ENCODE measurements at places on chromosomes 2 and 18.
A peak's percentile ranks its signal among the peaks of the same experiment; 100 is the strongest.

GRCh38 chr2:31950946-31951562 is 59.8 kb downstream of the MEMO1 start:
- DNase-seq = no peak

DNA sequence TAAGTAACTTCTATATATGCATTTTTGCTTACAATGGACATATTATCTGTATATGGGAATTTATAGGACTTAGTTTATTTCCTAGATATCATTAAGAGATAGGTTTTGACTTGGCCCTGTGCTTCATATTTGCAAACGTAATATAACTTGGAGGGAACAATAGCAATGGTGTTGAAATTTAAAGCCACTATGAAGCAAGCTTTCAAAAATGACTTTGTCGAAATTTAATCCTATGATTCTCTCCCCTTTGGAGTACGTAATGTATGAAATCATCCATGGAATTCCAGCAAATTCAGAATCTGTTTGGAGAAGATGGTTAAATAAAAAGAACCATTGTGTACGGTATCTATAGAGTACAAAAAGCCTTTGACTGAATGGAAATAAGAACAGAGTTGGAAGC is 486.3 kb downstream of the ARHGAP15 start:
- DNase-seq = no peak

DNA sequence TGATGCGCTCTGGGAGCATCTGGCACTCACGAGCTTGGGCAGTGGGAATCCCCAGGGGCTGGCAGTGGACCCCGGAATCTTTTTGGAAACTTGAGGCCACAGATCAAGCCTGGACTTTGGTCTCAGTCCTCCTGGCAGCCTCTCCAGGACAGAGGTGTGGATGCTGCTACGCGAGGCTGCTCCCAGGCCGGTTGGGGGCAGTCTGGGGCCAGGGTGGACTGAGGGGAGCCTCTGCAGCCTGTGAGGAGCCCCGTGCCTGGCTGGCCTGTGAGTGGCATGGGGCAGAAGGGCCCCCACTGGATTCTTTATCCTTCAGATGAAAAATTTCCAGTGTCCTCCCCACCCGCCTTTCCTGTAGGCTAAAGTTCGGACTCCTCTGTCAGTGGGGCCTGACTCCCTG is 12.7 kb upstream of the DES start:
- no peak for DNase-seq

- no peak for DNase-seq
Observed at GRCh38 chr2:3243804-3244203, 133.8 kb downstream of the EIPR1 start.

DNA sequence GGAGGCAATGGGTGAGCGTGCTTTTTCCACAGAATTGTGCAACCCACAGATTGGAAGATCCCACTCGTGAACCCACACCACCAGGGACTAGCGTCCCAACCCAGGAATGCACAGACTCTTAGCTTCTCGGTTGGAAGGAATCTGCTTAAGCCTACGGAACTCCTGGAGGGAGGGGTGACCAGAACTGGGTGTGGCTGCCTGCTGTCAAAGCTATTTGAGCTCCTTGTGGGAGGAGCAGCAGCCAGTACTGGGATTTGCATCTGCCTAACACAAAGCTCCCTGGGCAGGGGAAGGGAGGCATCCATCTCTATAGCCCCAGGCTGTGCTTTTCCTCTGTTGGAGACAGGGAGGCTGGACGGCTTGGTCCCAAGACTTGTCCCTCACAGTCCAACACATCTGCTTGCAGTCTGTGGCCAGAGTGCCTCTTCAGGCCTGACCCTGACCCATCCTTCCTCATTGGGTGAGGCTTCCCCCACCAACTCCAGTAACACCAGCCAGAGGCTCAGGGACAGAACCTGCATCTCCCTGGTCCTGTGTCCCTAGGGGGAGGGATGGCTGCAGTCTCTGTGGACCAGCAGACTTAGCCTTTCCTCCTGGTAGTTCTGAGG is 27.9 kb downstream of the HNMT start:
- no peak for DNase-seq

DNA sequence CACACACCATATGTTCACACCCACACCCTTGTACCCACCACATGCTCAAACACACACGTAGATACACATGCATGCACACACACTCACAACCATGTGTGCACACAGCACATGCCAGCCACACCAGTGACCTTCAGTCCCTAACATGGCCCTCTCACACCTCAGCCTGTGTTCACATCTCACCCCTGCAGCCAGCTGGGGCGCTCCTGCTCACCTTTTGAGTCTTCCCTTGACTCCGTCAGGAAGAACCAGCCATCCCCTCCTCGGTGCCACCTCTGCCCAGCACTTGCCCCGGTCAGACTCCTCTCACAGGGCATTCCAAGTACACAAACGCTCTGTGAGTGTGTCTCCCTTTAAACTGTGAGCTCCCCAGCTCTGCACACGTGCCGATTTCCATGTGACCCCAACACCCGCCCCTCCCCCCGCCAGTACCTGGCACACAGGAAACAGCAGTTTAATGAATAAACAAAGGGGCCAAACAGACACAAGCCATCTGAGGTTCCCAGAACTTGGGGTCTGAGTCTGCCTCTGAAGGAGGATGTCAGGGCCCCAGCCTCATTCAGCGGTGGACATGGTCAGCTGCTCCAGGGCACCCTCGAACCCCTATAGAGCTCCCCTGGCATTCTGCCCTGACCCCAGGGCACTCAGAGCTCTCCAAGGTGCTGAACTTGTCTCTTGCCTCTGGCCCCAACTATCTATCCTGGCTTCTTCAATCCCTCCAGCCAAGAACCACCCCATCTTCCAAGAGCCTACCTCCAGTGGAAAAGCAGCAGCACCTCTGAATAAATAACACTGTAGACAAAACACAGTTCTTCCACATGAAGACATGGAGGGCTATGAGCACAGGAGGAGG is 252.9 kb downstream of the ATAD2B start:
- no peak for DNase-seq

GRCh38 chr2:217854684-217855420 is 147.9 kb downstream of the TNS1 start:
- DNase-seq = no peak

DNA sequence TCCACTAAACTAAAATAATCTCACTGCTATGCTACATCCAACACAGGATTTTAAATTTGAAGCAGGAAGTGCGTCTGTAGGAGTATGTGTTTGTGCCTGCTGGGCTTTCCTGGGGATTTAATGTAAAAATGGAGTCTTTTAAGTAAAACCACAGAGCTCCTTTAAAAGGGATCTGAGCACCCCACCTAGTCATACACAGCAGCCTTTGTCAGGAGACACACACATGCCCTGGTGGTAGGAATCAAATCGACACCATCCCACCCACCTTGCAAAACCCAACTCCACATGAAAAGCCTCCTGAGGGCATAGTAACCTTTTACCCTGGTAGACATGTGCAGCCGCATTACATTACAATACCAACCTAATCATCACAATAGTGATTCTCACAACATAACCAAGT is 29.1 kb downstream of the UXS1 start:
- DNase-seq = no peak

DNA sequence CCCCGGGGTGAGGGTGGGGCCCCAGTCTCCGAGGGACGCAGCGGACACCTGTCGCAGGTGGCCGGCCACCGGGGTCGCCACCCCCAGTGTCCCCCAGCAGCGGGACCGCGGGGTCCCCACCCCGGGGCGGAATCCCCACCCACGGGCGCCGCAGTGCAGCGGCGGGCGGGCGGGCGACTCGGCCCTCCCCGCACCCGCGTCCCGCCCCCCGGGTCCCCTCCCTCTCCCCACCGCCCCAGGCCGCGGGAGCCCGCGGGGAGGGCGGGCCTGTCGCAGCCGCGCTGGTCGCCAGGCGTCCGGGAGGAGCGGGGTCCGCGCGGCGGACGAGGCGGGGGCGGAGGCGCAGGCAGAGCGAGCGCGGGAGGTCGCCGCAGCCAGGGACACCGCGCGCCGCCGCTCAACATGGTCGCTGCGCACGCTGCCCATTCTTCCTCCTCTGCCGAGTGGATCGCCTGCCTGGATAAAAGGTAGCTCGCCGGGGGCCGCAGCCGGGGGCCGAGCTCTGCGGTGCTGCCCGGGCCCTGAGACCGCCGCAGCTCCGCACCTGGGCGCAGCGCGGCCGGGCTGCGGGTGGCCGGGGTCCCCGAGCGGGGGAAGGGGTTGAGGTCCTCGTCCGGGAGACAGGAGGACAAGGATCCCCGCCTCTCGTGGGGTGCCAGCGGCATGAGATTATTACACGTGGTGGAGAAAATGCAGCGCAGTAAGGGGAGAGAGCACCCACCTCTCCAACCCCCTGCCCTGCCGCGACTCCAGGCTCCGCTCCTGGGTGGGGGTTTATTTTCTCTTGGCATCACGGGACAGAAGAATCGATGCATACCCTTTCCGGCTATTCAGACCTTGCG is at the start of gene RAPGEF4:
Gene RAPGEF4, plus strand, starts transcription at position 264 of the 842 bp plus-strand sequence. Its CDS starts 139 bp downstream, at position 403.
- no peak for DNase-seq

DNA sequence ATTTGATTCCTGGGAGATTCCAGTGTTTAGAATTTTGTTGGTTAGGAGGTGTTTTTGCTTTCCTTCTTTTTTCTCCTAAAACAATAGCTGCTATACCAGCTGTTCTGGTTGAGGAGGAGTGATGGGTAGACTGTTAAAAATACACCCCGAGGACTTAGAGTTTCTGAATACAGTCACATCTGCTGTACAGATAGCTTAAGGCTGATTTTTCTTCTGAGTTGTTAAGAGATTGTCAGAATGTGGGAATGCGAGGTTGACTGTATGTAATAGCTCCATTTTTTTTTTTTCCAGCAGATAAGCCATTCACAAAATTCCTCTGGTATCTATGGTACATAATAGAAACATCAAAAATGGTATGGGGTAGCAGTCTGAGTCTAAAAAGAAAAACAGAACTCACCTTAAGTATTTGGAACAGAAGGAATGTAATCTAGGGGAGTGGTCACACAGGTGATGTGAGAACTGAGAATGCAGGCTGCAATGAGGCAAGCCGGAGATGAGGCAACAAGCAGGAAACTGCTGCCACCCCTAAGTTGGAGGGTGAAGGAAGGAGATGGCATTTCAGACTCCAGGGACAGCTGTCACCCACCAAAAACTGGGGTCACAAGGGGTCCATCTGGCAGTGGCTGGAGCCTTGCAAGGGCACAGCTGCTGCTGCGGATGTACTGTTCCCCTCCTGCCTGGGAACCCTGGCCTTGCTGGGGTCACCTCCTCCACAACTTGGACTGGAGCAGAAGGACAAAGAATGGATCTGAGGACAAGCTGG is 2.4 kb downstream of the DGKD start:
- no peak for DNase-seq

DNA sequence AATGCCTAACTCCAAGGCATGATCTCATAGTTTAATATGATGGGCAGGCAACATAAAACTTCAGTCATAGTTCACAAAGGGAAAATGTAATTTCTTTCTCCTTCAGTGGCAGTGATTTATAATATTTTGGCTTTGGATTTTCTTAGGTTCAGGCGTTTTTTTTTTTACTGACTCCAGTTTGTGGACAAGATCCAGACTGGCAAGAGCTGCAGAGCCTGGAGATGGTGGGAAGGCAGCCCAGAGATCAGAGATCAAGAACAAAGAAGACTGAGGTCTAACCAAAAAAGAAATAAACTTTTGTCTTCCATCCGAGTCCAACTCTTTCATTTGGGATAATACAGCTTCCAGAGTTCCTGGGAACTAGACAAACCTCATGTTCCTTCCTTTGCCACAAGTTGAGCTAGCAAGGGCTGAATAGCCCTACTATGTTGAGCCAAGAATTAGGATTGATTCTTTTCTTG is 215.3 kb upstream of the SETBP1 start:
- DNase-seq = peak; percentile 31

GRCh38 chr18:26868968-26869586 is 3.6 kb upstream of the AQP4 start:
- DNase-seq = no peak

GRCh38 chr18:32096946-32097345 is 5.3 kb downstream of the RNF138 start:
- no peak for DNase-seq

GRCh38 chr2:239108459-239108858 is 260.6 kb downstream of the TWIST2 start:
- no peak for DNase-seq

DNA sequence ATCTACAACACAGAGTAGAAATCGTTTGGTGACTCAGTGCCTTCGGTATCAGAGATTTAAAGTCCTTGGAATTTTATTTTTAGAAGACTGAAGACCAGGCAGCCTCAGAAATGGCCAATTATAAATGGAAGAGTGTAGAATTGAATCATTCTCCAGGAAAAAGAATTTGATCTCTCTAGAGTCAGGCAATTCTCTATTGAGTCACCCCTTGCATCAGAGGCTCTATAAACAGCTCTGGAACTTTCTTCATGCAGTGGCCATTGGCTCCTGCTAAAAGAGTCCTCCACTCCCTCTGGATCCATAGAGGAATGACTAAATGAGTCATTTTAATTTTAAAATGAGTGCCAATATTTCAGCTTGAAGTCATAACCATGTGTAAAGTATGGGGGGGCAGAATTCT is 816.2 kb downstream of the TDRD15 start:
- no peak for DNase-seq

DNA sequence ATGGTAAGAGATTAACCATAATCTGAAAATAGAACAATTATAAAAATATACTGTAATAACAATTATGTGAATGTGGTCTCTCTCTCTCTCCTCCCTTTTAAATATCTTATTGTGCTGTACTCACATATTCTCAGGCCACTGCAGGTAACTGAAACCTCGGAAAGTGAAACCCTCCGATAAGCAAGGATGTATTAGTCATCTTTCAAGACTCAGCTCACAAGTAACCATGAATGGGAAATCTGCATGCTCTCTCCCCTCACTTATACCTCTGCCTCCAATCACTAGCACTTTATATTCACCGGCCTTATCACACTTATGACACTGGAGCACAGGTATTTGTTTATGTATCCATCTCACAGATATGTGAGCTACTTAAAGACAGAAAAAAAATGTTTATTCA is 139.7 kb downstream of the LRP2 start:
- no peak for DNase-seq

- no peak for DNase-seq
Observed at GRCh38 chr2:127622561-127623387, 23.2 kb upstream of the GPR17 start.

DNA sequence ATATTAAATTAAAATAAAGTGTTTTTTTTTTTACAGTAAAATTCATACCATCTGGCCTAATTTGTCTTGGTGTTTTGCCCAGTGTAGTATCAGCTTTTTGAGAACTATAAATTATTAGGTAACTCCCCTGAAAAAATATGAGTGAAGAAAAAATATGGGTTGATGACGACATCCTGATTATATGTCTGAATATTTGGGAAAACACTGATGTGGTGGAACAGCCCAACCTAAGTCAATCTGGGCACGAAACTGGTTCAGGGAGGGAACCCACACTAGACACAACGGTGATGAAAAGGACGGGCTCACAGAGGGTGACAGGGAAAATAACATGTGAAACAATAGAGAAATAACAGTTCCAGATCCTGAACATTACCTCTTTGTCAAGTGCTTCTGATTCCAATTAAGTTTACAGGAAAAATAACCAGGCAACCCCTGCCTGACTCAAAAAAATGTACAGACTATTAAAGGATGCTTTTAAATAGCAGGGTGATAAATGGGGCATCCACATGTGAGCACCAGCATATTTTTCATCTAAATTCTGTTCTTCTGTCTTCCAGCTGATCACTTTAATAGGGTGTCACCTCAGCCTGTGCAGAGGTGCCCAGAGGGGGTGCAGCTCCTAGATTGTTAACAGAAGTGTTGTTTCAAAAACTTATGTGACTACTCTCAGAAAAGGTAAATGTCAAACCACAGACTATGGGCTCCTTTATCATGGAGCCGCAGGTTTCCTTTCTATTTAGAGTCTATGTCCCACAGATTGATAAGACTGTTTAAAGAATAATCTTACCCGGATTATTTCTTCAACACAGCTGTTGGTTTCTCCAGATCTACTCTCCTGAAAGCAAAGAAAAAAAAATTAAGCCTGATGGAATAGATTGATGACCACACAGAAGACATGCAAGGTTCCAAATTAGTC is 305.4 kb downstream of the AFF3 start:
- no peak for DNase-seq
